A673 (cell line): ENCODE measurements at places on chromosomes 5 and 9.

DNA sequence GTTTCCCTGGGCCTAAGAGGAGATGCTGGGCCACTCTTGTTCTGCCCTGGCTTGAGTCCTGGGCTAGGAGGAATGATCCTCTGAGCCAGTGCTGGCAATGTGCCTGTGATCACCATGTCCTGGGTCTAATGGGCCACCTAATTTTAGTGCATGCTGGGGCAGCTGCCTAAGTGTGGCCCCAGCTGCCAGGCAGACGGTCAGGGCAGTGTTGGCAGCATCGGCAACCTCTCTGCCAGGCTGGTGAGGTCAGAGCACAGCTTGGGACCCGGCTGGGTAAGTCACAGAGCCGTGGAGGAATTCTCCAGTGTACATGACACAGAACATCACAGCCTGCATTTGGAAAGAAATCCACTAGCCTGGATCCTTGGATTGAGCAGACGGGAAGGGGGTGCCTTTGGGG lies 21.4 kb upstream of the PITX1 start:
- no peak for DNase-seq

DNA sequence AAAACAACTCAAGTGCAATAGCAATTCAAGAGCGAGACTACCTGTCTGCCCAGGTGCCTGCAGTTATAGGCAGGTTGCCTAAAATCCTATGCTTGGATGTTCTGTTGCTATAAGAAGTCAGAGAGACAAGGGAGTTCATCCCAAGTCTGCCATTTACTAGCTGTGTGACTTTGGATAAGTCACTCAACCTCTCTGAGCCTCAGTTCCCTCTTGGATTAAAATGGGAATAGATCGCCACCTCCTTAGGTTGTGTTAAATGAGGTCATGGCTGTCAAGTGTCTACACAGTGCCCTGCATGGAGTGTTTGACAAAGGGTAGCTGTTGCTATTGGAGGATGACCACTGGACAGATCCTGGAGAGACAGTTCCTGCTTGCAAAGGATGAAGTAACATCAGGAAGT lies 1.3 kb upstream of the ZBTB34 start:
- no peak for DNase-seq

DNA sequence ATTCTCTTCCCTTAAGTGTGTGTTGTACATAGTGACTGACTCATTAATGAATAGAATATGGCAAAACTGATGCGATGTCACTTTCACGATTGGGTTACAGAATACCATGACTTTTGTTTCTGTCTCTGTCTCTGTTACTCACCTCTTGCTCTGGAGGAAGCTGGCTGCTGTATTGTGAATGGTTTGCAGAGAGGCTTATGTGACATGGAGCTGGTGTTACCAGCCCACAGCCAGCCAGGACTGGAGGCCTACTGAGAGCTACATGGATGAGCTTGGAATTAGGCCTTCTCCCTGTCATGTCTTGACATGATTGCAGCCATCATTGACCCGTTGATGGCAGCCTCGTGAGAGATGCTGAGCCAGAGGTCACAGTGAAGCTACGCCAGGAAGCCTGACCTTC lies 161.9 kb downstream of the TAF11L14 start:
- DNase-seq, result no peak

GRCh38 chr5:34529581-34530331 lies 126.4 kb upstream of the RAI14 start:
- DNase-seq, result no peak

DNA sequence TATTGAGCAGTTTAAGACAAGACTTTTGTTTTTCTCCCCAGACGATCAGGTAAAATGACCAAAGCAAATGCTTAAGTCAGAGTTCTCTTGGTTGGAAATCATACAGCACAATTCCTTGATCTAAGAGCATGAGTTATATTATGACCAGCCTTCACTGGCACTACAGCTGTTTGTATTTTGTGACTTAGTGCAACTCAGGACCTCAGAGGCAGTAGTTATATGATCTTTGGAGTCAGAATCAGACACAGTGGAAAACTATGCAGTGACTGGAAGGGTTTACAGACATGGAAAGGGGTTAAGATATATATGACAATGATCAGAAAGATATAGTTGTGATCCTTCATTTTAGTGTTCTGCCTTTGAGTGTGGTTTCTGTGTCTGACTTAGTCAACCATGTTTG lies 24.3 kb downstream of the RAD23B start:
- DNase-seq, result no peak

- DNase-seq, result no peak
Measured at GRCh38 chr5:113652161-113652560, 138.7 kb downstream of the YTHDC2 start.

- DNase-seq, result no peak
Measured at GRCh38 chr9:98176391-98177259, 15.8 kb downstream of the CORO2A start.

- no peak for DNase-seq
Measured at GRCh38 chr5:123421773-123422172, 1.4 kb downstream of the CEP120 start.

DNA sequence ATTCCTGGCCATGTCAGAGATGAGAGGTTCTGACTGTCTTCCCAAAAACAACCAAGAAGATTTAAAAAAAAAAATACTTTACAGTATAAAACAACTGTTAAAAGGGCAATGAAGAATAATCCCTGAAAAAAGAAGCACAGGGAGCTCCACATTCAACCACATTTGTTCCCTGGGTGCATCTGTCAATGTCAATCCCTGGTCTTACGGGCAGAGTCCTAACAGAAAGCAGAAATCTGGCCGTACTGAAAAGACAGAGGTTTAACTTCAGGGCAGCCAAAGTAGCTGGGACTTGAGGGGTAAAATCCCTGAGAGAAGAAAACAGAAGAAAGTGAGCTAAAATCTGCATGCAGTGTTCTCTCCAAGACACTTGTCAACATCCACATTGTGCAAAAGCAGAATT lies 76.6 kb downstream of the RICTOR start:
- DNase-seq, result no peak
